IPS DF 19.7 (cell line): ENCODE measurements at places on chromosomes 1 and 21.

DNA sequence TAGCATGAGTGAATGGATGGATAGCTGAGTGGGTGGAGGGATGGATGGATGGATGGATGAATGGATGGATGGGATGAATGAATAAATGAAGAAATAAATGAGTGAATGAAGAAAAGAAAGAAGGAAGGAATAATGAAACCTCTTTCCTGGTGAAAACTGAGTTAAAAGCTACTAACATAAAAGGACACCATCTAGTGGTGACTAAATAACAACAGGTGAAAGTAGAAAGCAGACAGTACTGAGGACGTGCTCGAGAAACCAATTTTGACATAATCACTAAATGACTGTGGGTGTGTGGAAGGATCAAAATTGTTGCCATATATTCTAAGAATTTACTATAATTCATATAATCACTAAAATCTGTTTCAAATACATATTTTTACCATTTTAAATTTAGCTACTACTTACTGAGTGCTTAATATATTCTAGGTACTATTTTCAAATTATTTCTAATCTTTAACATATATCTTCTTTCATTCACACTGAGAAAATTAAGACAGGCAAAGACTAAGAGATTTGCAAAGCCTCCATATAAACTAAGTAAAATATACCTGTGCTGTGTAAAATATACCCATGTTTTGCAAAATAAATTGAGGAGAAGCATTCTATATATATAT, 522.9 kb downstream of the LRRIQ3 start:
- no peak for DNase-seq

DNA sequence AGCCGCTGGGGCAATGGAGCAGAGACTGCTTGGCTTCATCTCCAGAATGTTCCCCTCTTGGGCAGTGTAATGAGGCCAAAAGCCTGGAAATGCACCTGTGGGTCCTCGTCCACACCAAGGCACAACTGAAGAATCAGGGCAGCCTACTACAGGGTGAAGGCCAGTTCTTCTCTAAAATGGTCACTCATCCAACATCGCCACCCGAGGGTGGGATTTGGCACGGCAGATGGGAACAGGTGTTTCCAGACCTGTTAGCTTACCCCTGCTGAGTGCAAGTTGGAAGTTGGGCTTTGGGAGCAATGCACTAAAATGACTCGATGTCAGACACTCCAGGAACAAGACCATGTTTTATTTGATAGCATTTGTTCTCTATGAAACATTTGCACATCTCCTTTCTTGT, 543.7 kb downstream of the NPHP4 start:
- no peak for DNase-seq

- no peak for DNase-seq
These were observed 35.5 kb upstream of the ASPM start for GRCh38 chr1:197181982-197182381.

DNA sequence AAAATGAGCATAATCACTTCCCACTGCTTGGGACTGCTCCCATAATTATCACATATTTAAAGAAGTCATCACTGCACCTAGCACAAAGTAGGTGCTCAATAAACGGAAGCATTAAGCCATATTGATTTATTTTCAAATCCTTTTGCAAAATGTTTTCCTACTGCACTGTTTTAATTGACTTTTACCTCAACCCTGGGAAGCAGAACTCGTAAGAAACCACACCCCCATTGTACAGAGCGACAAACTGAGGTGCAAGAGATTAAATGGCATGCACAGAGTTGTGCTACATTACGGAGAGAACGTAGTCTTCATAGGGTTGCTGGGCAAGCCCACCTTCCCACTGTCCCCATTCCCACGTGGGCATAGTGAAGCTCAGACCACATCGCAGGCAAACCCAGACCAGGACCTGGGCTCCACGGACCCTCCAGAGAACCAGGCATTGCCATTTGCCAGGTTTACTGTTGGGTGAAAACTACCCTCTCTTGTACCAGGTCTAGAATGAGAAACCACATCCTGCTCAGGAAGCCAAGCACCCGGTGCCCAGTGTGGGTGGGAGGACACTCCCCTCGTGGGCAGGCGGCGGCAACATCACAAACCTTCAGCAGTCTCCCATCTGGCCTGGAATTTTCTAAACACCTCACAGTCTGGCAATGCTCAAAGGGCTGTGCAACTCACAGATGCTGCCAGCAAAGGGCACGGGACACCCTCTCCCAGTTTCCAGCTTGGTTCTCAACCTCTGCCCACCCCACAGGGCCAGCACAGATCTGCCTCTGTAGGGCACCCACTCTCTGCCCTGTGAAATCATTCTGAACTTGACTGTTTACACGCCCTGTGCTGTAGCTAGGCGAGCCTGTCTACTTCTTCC, 8.2 kb downstream of the IFFO2 start:
- DNase-seq, result no peak

DNA sequence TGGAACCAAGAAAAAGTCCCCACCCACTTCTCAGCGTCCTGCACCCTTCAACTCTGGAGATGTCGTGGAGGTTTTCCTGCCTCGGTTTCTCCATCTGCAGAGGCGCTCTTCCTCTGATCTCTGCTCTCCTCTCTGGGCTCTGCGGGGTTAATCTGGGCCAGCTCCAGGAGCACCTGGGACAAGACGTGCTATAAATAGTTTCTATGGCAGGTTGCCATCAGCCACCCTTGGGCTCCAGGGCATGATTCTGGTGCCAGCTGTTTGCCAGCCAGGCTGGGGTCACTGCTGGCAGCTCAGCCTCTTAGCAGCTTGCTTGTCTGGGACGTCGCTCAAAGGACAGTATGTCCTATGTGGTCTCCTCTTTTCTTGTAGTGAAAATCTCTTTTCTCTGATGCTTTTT, 137.1 kb downstream of the ACTL8 start:
- no peak for DNase-seq

GRCh38 chr1:157724537-157725220, 24.1 kb upstream of the FCRL3 start:
- no peak for DNase-seq

DNA sequence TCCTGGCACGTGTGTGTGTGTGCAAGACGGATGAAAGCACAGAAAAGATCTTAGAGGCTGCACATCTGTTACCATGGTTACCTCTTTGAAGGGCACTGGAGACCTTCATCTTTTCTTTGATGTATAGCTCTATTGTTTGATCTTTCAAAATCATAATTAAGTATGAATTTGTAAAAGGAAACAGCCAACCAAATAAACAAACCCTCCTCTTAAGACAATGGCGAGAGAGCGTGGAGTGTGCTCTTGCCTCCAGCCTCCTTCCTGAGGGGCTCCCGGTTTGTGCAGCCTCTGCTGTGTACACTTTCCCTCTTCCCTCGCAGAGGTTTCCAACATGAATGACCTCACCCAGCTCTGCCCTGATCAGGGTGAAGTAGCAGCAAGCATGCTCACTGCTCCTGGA, 27.9 kb downstream of the CACNA1S start:
- DNase-seq, result no peak

DNA sequence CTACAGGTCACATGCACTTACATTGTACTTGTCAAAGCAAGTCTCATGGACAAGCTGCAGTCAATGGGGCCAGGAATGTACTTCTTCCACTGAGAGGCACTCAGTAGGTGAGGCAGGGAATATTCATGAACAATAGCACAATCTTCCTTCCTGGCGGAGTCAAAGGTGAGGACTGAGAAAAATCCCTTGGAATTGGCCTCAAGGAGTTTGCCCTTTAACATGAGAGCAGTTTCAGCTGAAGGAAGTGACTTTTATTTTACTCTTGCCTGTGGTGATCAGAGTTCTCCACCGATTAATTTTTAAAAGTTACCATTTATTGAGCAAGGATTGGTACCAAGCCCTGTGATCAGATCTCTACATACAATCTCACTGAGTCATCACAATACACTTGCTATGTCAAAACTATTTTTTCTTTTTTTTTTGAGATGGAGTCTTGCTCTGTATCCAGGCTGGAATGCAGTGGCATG, 11.2 kb upstream of the AK2 start:
- DNase-seq, result no peak

DNA sequence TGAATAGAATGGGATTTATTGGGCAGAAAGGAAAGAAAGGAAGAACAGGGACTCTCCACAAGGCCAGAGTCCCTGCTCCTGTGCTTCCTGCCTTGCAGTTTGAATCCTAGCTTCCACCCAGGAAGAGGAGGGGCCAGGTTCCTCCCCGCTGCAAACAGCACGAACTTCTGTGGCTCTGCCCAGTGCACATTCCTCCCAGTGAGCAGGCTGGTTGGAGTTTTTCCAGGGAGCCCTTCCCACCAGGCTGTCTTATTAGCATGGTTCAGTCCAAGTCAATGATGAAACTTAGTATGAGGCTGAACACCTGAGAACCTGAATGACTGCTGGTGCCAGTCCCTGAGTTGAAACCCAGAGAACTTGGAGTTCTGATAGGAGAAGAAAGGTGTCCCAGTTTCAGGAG, 247.2 kb downstream of the DUSP10 start:
- no peak for DNase-seq

- DNase-seq, result no peak
These were observed 283.1 kb downstream of the TM2D1 start for GRCh38 chr1:61441723-61442262.

- no peak for DNase-seq
These were observed 21.7 kb upstream of the COL6A1 start for GRCh38 chr21:45959779-45960390.

- DNase-seq, result no peak
These were observed 415.6 kb upstream of the KAZN start for GRCh38 chr1:14182856-14183255.

DNA sequence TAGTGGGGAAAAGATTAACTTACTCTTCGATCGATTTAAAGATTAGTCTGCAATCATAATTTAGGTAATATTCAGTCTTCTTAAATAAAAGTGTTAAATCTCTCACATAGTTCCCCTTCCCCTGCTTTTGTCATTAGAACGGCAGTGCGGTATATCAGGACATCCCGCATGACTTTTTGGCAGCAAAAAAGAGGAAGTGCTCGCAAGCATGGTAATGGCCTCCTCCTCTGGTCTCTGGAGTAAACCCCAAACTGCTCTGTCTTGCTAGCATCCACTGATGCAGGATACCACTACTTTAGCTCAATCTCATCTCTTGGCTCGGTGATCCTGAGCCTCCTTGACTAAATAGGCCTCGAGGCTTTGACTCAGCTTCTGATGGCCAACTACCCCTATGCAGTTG, 78.7 kb upstream of the VAV3 start:
- no peak for DNase-seq
